ENCODE measurements at places on chromosomes 7 and 10. TPM values are rescaled to one million over a fixed set of nuclear protein-coding genes. Genes with fewer than 3 reads are reported as not detected.

DNA sequence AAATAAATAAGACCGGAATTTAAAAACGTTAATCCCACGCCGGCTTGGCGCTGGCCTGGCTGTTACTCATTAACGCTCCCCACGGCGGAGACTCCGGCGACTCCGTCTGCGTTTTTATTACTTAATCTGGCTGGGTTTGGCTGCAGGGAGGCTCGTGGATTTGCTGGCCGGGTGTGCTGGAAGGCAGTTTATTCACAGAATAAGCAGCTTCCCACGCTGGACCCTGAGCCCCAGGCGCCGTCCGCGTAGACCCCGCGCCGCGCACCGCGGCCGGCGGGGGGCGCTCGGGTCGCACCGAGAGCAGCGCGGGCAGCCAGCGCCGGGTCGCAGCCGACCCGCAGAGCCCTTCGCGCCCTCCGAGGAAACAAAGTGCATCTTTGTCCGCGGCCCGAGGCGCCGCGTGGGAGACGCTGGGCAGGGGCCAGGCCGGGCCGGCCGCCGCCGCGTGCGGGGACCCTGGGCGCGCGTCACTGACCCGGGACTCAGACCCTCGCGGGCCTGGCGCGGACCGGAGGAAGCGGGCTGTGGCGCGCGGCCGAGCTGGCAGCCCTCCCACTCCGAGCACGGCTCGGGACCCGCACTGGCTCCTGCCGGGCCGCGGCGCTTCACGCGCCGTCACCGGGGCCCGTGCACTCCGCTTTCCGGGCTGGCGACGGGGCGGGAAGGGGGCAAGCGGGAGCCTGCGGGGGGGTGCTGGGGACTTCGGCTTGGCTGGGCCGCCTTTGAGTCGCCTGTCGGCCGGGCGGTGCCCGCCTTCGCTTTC lies 587 bp upstream of the GRK5 start:
- no peak for DNase-seq

DNA sequence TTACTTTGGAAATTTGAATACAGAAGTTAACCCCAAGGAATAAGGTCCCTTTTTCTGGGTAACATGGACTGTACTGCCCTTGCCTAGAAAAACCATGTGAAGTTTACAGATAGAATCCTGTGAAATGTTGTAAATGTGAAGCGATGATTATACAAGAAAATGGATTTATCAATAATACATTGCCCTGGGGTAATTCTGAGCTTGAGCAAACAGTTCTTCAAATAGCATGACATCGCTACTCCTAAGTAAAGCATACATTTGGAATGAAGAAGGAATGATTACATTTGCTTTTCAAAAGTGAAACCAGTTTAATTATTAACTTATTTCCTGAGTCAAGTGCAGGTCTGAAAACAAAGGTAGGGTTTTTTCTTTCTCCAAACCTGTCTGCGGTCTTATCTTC lies 43.3 kb upstream of the FZD8 start:
- no peak for DNase-seq

DNA sequence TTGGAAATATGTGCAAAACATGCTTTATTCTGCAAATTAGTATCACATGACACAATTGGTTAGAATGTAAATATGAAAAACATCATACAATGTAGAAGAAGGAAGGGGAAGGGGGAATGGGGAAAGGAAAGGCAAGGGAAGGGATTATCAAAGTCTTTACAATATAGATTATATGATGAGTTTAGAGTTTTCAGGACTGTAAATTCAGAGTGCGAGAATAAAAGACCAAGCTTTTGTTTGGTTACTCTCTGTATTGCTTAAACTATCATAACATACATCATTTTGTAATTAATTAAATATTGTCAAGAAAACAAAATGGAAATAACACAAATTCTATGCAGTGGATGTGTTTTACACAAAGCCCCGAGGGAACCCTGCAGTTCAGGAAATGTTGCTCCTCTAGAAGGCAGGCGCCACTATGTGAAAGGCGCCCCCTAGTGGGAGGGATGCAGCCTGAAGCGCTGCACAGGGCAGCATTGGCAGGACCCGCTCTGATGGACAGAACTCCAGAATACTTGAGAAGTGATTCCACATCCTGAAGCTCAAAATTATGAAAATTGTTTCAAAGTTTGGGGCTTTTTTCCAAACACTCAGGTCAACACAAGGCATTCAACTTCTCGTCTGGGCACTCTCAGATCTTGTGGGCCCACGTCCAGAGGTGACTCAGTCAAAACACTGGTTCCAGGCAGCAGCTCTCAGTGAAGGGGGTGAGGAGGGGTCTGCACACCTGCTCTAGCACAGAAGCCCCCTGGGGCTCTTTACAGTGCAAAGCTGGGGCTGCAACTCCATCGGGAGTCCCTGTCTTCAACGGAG lies 31.6 kb upstream of the TMEM254 start:
- peak; percentile 59 for DNase-seq

GRCh38 chr10:60203993-60204618 lies 185.6 kb downstream of the ANK3 start:
- DNase-seq: peak; percentile 46

DNA sequence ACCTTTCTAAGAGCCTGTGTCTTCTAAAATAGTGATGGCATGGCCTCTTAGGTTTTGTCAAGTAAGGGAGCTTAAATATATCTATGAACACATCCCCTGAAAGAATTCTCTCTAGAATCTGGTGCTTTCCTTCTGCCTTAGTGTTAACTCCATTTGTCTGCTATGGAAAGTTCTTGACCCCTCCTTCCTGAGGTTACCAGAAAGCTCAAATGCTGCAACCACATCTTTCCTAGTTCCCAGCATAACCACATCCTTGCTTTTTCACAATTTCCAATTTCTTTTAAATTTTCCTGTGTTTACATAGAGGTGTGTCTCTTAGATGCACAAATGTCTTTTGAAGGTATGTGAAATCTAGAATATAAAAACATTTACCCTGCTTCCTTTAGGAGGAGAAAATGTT lies 16.4 kb upstream of the GSDME start:
- no peak for DNase-seq

DNA sequence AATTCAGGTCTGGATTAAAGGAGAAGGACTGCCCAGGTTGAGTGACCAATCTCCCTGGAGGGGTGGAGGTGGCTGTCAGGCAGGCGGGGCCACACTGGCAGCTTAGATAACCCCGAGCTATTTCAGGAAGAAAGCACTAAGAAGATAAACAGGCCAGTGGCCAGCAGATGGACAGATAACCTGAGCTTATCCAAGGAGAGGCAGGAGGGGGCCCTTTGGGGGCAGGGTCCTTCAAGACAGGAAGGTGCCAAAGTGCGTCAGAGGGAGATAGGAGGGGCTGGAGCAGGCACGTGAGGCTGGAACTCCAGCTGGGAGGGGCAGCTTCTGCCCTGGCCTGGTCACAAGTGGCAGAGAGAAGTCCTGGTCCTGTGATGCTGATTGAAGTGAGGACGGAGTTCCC lies 29.8 kb upstream of the PODXL start:
- no peak for DNase-seq

DNA sequence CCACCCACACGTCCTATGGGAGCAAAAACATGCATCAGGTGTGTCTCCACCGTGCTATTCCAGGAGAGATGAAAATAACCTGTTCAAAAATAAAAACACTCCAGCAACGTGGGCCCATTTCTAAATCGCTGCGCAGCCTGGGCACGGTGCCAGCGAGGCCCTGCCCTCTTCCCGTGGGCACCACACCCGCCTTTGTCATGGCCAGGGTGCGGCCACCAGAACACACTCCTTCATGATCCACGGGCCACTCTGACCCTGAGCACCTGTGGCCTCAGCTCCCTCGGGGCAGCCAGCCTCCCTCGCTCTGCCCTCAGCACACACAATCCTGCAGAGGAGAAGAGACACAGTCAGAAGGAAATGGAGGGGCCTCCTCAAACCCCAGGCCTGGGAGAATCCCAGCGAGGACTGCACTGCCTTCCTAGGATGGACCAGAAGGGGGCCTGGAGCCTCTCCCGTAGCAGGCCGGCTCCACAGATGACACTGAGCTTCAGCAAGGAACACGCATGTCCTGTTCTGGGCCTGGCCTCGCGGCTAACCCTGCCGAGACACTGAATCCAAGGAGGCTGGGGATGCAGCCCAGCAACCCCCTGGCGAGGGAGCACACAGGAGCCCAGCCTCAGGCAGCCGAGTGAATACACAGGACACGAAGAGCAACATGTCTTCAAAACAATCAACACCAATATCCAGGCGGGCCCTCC lies 169.0 kb downstream of the MAD1L1 start:
- no peak for DNase-seq

DNA sequence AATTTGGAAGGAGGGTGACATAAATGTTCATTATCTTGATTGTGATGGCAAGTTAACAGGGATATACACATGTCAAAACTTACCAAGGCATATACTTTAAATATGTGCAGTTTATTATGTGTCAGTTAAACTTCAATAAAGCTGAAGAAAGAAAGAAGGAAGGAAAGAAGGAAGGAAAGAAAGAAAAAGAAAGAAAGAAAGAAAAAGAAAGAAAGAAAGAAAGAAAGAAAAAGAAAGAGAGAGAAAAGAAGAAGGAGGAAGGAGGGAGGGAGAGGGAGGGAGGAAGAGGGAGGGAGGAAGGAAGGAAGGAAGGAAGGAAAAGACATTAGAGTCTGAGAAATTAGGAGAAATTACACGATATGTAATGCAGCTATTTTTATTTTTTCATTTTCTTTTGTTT lies 15.9 kb upstream of the GSTK1 start:
- no peak for DNase-seq

- no peak for DNase-seq
Measured at GRCh38 chr7:31052841-31053601, 913 bp downstream of the ADCYAP1R1 start.

GRCh38 chr10:114674346-114674745 lies 16.3 kb upstream of the ABLIM1 start:
- no peak for DNase-seq

GRCh38 chr10:28676968-28677887 lies at the start of gene BAMBI:
TSS of gene BAMBI (plus strand) at chr10:28677521. CDS start at chr10:28677898, 377 bp downstream.
- peak; percentile 82 for DNase-seq

SYT15B gene
- total RNA-seq: 0.07 TPM

NKX2-3 gene
- total RNA-seq: 0.25 TPM

PTF1A gene
- not detected for total RNA-seq

C10orf62 gene
- total RNA-seq: 0.12 TPM

C10orf53 gene
- not detected for total RNA-seq

ZNF248 gene
- 7.8 TPM for total RNA-seq

Measured in NCI-H460 (cell line).